ENCODE measurements at places on chromosomes 6 and 20.

GRCh38 chr6:25934735-25935313, 4.3 kb upstream of the SLC17A2 start:
- no peak for DNase-seq

GRCh38 chr20:15200147-15200565, 862.7 kb upstream of the FLRT3 start:
- no peak for DNase-seq

DNA sequence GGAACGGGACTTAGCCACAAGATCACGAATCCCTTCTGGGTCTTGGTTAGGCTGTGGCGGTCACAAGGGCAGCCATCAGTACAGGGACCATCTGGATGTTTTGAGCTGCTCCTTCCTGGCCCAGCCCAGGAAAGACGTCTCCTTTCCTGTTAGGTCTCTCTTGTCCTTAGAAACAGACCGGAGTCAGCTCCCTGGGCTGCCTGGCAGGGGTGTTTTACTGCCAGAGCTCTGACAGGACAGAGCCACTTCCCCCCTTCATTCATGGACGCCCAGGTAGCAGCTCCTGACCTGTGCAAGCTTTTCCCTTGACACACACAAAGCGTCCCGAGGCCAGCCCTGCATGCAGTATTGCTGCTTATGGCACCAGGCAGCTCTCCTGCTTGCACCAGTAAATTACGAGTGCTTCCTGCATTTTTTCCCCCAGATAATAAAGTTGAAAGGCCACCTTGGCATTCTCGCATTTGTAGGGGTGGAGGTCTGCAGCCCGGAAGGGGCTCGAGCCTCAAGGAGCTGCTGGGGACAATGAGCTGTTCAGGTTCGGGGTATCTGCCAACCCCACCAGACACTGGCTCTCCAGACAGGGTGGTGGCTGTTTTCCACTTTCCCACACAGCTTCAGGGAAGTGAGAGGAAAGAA, 87.4 kb downstream of the NOL4L start:
- DNase-seq, result no peak

- DNase-seq, result no peak
These were observed 91.1 kb upstream of the HIVEP1 start for GRCh38 chr6:11921017-11921438.

- no peak for DNase-seq
These were observed at the start of gene BFSP1 for GRCh38 chr20:17530716-17531664. Gene BFSP1, minus strand, starts transcription at chr20:17531379. Its CDS starts 50 bp downstream, at chr20:17531329.

GRCh38 chr6:1497761-1498105, 108.4 kb downstream of the FOXF2 start:
- no peak for DNase-seq

DNA sequence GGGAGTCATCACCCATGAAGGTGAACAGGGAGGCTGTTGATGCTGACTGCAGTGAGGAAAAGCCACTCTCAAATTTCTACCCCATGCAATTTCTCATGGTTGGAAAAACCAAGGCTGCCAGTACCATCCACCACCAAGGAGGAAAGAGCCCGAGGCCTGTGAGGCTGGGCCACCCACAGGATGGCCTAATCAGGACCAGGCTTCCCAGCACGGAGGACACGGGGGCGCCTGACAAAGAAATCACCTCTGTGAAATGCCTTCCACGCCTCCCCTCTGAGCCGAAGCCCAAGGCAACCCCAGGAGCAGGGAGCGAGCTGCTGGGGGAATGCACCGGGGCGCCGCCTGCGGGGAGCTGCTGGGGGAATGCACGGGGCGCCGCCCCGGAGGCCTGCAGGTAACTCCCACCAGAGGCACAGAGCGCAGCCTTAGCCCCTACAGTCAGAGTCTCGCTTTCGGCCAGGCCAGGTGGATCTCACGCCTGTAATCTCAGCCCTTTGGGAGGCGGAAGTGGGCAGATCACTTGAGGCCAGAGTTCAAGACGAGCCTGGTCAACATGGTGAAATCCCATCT, 26.9 kb downstream of the FOXF2 start:
- DNase-seq, result no peak

DNA sequence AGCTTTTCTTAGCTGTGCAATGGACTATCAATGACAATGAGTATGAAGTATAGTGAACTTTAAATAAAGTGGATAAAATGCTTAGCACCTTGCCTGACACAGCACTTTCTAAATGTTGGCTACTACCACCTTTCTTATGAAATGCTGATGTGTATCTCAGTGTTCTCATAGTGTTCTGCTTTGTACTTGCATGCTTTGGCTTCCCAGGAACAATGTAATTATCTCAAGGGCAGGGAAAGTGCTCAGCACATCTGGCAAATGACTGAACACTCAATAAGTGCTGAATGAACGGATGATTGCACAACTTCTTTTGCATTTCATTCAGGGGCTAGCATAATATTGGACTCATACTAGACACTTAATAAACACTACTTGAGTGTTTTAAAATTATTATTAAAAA, 28.2 kb upstream of the NOX3 start:
- no peak for DNase-seq

GRCh38 chr6:20092071-20092566, 120.2 kb downstream of the MBOAT1 start:
- DNase-seq, result no peak

DNA sequence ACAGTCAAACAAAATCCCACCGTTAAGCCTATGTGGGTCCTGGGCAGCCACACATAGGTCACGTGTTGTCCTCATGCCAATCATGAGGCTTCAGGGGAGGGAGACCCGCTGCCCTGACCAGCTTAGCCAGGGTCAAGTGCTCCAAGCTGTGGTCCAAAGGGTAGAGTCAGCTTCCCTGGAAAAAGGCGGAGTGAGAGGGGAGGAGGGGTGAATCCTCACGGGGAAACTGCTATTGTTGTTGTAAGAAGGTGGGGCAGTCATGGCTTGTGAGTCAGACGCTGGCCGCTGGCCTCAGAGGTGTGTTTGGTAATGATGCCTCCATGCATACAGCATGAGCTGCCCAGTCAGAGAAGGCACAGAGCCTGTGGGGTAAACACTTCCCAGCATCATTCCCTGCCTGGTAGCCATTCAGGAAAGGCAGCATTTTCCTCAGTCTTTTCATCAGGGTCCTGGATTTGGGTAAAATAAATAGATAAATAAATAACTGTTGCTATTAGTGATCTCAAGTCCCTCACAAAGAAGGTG, 8.7 kb downstream of the CST3 start:
- no peak for DNase-seq

DNA sequence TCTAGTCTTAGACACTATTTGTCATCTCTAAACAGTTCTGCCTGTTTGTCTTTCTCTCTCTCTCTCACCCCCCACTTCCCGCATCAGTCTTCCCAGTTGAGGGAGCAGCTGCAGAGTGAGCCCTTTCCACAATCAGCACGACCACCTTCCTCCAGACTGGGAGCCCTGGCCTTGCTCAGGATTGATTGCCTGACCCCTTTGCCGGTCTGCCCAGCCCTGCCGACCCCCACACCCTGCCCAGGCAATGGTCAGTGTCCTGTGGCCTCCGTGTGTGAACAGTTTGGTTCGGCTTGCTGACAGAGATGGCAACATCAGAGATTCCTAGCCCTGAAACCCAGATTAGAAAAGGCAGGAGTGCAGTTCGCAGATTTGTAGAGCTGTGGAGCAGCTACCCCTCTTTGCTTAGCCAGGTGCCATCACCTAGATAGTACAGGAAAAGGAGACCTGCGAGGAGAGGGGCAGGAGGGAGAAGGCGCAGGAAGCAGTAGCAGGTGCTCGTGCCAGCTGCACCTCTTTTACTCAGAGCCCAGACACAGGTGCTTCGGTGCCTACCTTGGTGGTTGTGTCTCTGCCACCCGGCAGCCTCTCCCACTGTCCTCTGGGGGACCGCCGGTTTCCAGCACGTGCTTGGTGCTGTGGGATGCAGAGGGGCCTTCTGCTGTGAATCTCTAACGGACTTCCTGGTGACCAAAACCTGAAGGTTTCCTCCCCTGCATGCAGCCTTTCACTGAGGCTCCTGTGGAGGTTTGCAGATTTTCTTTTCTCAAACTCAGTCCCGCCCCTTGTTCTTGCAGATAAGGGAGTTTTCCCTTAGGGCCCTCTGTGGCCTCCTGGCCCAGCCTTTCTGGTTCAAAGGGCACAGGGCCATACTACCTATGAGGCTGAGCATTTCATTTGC, 92.4 kb downstream of the SCML4 start:
- DNase-seq, result no peak

DNA sequence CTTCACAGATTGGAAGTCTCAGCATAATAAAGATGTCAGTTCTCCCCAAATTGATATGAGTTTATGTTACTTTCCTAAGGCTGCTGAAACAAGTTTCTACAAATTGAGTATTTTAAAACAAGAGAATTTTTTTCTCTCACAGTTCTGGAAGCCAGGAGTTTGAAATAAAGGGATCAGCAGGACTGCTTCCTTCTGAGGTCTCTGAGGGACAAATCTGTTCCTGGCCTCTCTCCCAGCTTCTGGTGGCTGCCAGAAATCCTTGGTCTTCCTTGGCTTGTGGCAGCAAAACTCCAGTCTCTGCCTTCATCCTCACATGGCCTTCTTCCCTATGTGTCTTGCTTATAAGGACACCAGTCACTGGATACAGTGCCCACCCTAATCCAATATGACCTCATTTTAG, 136.1 kb downstream of the TFAP2A start:
- DNase-seq, result no peak

DNA sequence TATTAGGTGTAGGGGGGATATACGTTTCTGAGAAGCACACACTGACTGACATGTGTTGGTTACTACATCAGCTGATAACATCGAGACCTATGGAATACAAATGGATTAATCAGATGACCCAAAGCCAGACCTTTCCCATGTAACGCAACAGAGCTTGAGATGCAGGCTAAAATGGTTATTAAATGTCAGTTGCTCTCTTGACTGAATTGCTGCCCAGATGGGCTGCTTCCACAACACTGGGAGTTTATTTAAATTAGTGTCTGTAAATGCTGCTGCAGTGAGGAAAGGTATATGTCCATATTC, 298.8 kb downstream of the PHACTR1 start:
- no peak for DNase-seq

DNA sequence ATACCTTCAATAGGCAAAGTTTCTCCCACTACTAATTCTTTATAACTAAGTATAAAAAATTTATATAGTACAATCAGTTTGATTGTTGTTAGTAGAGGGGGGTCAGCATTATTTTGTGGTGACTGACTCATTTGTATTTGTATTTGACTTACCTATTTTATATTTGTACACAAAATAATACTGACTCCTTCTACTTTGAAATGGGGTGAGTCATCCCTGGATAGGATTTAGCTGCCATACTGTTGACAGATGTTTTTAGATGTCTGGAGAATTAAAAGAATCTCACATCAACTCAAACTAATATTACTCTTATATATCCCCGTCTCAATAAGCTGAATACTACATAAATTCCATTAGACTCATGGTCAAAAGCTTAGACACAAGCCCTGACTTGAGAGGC, 114.9 kb downstream of the FRK start:
- DNase-seq, result no peak

- DNase-seq, result no peak
These were observed 35.2 kb downstream of the BMP6 start for GRCh38 chr6:7761051-7761450.

GRCh38 chr6:167150941-167151549, 6.7 kb downstream of the GPR31 start:
- DNase-seq, result no peak

GRCh38 chr6:50720623-50721022, 7.3 kb downstream of the TFAP2D start:
- DNase-seq, result no peak

GRCh38 chr6:129481706-129482105, 228.3 kb downstream of the ARHGAP18 start:
- no peak for DNase-seq

DNA sequence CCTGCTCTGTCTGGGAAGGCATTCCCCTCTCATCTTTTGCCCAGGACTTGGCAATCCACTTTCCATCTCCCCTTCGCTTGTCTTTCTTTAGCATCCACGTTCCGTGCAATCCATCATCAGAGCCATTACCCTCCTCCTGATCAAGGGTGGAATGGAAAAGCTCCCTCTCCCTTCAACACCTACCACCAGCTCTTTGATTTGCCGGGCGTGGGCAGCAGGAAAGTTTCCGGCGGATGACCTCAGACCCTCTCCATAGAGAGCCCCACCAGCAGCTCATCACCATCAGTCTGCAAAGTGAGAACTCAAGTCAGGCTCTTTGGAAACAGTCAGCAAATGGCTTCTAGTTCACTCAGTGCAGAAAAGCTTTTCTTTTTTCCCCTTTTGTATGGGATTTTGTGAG, 76.2 kb downstream of the TSHZ2 start:
- DNase-seq, result no peak

DNA sequence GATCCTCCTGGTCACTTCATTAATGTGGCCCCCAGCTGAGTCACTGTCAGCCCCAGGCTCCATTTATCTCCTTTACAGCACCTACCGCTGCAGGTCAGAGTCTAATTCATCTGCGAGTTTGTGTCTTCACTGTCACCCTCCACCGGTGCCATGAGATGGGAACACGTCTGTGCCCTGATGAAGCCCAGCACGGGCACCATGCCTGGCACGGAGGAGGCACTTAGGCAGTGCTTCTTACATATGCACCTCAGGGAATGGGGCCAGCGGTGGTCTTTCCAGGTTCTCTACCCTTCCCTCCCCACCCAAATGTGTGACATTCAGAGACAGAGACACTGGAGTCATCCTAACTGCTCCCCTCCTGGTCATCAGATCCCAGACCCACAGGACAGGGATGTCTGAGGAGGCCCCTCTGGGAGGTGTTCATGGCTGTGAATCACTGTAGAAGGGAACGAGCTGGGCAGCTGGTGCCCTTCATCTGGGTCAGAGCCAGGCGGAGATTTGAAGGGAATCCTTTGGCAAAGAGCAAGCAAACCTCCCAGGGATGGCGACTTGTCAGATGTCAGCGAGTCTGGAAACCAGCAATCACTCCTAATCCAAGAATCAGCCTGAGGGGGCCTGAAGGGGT, 364.6 kb downstream of the PREX1 start:
- no peak for DNase-seq

GRCh38 chr6:31582230-31582643, at the start of gene LTB:
Gene LTB, minus strand, starts transcription at chr6:31582424. Its CDS starts 7 bp downstream, at chr6:31582417.
- no peak for DNase-seq
